ENCODE measurements at places on chromosomes 3 and 15.
A peak's percentile ranks its signal among the peaks of the same experiment; 100 is the strongest.

DNA sequence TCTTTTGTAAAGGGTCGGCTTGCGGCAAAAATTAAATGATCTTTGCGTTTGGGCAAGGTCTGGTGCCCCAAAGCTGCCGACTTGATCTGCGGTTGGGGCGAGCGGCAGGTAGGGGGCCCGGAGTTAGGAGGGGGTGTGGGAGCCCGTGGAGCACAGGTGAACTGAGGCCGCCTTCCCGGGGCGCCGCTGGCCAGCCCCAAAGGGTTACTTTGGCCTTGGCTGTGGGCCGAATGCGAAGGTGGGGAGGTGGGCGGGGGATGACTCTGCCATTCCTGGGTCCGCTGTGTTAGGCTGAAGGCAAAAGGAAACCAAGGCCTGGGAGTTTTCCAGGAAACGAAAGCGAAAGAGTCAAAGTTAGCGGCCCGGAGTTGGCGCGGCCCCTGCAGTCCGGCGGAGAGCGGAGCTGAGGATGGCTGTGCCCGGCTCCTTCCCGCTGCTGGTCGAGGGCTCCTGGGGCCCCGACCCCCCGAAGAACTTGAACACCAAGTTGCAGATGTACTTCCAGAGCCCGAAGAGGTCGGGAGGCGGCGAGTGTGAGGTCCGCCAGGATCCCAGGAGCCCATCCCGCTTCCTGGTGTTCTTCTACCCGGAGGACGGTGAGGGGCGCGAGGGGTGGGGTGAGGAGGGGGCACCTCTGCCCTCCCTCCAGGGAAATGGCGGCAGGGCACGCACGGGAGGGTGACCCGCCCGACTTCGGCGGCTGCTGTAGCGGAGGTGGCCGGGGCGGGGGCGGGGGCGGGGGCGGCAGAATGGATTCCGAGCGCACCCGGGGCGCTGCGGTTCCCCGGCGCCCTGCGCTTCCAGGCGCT, at the start of gene PARP14:
Gene PARP14, plus strand, starts transcription at position 365 of the 809 bp plus-strand sequence. Its CDS starts 45 bp downstream, at position 410.
- peak; percentile 34 for DNase-seq

GRCh38 chr15:77564938-77565337, 67.8 kb downstream of the LINGO1 start:
- no peak for DNase-seq

- DNase-seq, result no peak
These were observed 123.6 kb upstream of the GALNT15 start for GRCh38 chr3:16050641-16051467.

DNA sequence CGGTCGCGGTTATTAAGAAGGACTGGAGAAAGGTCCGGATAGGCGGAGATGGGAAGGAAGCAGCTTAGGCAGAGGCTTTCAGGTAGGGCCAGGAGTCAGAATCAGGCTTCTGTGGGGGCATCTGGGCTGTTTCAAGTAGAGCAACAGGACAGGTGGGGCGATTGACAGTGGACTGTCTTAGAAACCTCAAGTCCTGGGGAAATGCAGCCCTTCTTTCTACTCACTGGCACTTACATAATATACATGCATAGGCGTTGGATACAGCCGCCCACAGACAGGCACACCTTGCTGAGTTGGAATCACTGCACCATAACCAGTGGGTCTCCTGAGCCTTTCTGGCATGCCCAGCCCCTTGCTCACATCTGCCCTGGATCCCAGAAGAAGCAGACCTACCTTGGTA, 730 bp downstream of the MYD88 start:
- peak; percentile 44 for DNase-seq

DNA sequence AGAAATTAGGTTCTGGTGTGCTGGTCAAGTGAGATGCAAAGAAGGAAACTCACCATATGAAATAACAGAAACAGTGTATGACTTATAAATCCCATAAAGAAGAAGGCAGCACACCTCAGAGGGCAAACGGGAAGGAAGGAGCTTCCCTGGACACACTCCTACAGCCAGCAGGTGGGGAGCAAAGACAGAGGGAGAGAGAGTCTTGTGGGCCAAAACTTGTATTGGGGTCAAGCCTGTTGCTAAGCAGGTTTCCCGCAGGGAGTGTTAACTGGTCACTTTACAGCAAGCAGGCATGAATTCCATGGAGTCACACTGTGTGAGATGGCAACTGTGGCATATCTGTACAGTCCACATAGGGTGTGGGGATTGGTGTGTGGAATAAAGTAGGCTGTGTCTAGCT, 222.9 kb upstream of the NDN start:
- DNase-seq, result no peak

DNA sequence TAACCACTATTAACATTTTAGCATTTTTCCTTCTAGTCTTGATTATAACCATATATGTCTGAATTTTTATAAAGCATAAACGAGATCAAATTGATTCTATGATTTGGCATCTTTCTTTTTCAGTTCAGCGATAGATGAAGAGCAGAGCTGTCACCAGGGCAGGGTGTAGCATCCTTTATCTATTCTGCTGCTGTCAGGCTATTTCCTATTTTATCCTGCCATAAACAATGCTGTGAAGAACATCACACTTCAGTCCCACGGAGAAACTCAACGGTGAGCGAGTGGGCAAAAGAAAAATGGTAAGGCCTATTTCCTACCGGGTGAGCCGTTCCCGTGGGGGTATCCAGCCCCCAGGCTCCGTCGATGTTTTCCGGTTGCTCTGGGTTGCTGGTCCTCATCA, 15.5 kb downstream of the TMEM40 start:
- no peak for DNase-seq

DNA sequence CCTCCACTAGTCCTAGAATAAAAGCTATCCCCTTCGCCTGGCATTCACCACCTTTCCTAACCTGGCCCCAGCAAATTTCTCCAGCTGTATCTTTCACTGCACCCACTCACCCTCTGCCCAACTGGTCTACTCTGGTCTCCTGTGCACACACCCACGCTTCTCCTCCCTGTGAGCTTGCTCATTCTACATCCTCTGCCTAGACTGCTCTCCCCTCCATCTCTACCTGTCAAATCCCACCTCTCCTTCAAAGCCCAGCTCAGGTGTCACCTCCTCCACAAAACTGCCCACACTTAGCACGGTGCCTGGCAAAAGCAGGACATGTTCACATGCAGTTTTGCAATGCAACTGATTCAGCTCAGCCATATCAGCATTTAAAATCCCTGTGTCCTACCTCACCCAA, 45.8 kb upstream of the NTRK3 start:
- peak; percentile 12 for DNase-seq

DNA sequence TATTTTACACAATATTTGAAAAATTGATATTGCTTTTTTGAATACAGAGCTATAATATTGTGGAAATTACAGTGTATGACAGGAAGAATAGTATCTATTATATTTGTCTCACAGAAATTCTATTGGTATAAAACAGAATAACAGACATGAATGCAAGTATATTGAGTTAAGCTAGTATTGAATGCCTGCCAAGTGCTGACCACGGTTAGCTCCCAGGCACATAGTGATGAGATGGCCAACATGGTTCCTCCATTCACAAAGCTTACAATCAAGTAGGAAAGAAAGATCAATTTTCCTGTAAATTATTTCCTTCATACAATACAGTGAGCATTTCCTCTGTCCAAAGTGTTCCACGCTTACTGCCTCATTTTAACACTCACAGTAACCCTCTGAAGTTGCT, 67.6 kb downstream of the TP63 start:
- DNase-seq, result no peak

DNA sequence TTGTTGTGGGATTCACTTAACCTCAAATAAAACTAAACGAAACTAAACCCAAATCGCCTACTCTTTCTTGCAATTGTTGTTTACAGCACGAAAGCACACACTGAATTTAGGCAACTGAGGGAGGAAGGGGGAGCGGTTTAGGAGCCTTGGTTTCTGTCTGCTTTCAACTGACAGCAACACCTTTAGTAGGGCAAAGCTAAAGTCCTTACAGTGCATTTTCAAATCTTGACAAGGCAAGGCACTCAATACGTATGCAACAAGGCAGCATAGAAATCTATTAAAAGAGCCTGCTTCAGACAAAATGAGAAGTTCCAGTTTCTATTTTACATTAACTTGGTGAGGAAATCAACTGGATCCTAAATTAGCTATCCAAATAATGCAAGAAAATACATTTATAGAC, 174.6 kb downstream of the CHST2 start:
- no peak for DNase-seq

DNA sequence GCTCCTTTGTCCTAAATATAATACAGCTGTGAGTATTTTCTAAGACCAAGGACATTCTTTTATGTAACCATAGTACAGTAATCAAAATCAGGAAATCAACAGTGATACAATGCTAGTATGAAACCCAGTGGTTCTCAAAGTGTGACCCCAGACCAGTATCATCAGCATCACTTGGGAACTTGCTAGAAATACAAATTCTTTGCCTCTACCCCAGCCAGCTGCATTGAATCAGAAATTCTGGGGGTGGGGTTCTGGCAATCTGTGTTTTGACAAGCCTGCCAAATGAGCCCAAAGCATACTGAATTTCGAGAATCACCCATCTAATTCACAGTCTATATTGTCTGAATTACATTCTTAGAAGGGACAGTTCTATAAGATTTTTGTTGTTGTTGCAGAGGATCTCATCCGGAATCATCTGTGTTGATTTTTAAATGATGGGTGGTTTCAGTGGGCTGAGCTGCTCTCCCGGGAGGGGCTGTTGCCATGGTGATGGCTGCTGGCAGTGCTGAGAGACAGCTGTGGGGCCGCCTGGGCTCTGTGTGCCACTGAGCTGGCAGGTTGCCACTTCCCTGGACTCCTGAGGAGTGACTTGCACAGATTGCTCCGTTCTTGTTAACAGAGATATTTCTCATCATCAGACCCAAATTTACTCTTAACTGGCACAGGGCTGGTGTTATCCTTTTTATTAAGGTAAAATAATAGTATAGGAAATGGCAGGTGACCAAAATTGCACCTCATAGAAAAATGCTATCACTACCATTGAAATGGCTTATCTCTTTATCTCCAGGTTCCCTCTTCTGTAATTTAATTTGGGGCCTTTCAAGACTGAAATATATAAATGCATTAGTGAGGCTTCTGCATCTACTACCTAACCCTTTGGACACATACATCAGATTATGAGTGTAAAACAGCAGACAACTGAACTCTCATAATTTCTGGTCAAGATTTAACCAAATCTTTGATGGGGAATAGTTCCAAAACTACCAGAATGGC, 56.5 kb downstream of the NEK11 start:
- DNase-seq, result peak; percentile 85

- DNase-seq, result peak; percentile 69
These were observed 101.8 kb downstream of the RAB11A start for GRCh38 chr15:65970937-65971740.

- no peak for DNase-seq
These were observed 836.5 kb downstream of the PDCD6IP start for GRCh38 chr3:34634939-34635338.

- peak; percentile 5 for DNase-seq
These were observed 856 bp downstream of the TMEM40 start for GRCh38 chr3:12758025-12758781.

DNA sequence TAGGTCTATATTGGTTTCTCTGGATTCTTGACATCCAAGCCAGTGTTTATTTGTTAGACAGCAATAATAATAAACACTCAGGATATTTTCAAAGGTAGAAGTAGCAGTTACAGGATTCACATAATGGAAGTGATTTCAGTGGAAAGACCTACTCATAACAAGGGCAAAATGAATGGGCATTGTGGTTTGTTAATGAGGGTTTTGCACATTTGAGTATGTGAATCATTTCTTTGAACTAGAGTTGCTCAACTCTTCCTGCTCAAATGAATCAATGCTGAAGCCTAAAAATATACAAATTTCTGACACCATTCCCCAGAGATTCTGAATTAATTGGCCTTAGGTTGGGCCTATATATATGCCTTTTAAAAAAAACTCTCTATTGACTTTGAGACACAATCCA, 4.1 kb upstream of the COL6A5 start:
- DNase-seq, result no peak

DNA sequence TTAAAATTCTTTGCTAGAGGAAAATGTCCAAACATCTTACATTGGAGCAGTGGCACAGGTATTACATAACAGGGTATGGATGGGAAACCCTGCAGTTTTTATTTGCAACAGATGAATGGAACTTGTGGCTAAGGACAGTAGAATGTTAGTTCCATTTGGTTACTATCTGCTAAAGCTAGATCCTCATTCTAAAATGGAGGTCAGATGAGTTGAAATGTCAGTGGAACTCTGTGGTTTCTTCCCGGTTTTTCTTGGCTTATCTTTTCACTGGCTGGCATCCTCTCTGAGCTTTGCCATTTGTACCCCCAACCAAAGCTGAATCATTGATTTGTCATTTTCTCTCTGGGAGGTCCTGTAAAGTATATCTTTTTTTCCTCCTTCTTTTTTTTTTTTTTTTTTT, 68.9 kb downstream of the ARMC8 start:
- peak; percentile 24 for DNase-seq

GRCh38 chr3:127170814-127171213, 22.1 kb upstream of the PRR23E start:
- peak; percentile 91 for DNase-seq

DNA sequence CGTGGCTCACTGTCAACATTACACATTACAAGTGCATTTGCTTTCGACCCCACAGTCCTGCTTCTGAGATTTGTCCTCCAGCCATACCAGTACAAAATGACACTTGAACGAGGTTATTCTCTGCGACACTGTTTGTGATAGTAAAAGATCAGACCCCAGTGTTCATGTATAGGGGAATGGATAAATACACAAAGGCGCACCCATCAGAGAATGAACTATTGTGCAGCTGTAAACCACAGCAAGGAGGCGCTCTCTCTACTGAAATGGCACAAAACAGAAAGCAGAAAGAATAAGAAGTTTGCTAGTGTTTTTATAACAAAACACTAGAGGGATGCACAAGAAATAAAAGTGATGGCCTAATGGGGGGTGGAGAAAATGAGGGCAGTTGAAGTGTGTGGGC, 4.9 kb upstream of the CHSY1 start:
- no peak for DNase-seq

- no peak for DNase-seq
These were observed 35.9 kb downstream of the EOGT start for GRCh38 chr3:68977486-68978167.

GRCh38 chr15:99454941-99455788, 110.6 kb upstream of the MEF2A start:
- peak; percentile 73 for DNase-seq

DNA sequence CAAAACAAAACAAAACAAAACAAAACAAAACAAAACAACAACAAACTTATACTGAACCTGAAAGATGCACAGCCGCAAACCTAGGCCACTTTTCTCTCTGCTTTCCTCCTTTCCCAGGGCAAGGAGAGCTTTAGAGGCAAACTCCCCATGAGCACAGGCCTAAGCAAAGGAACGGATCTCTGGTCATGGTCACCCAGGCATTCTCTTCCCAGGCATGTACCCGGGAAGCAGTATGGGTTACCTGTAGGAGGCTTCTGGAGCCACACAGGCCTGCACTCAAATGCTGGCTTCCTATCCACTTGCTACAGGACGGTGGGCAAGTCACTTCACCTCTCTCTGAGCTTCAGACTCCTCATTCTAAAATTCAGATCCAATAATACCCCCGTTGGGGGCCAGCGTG, 171.8 kb downstream of the SMAD6 start:
- DNase-seq, result peak; percentile 50

GRCh38 chr15:41544650-41545015, 576 bp upstream of the RPAP1 start:
- DNase-seq, result no peak

Measured in cerebellar cortex (tissue), 1 donor.